ENCODE measurements at places on chromosomes 7 and 10. TPM values are rescaled to one million over a fixed set of nuclear protein-coding genes. Genes with fewer than 3 reads are reported as not detected.

GRCh38 chr7:117961235-117961634, 88.0 kb upstream of the CTTNBP2 start:
- DNase-seq, result no peak

DNA sequence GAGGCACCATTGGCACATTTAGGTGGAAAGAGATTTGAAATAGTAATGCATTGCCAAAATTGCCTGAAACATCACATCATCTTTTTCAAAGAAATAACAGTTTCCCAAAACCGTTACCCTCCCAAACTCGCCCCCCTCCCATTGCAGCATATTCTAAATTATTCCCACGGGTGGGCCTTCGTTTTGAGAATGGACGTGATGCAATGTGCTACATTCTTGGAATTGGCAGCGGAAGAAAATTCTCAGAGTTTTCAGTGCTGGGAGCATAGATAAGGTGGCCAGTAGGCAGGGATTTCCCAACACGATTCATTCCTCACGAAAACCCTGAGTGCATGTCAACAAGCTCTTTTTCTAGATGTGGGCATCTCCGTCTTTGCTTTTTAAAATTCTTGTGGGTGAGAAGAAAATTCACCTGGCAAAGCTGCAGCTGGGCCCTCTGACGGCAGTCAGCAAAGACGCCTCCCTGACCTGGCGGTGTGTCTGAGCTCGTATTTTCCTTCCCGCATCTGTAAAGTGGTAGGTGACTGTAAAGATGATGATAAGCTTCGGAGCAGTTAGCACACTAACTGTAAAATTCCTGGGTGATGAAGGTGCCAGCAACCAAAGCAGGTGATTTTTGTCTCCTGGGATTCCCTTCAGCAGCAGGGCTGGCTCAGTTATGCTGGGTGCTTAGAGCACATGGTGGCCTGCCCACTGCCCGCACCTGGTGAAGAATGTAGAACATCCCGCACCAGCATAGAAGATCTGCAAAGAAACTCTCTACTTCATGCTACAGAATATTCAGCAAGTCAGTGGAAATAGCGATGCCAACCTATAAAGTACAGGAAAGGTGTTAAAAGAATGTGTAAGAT, 141.9 kb upstream of the KLF6 start:
- no peak for DNase-seq

PAX4 gene
- not detected for total RNA-seq

GRCh38 chr7:32428546-32428945, 61.6 kb downstream of the LSM5 start:
- no peak for DNase-seq

ASCC1 gene
- 29.3 TPM for total RNA-seq

DNA sequence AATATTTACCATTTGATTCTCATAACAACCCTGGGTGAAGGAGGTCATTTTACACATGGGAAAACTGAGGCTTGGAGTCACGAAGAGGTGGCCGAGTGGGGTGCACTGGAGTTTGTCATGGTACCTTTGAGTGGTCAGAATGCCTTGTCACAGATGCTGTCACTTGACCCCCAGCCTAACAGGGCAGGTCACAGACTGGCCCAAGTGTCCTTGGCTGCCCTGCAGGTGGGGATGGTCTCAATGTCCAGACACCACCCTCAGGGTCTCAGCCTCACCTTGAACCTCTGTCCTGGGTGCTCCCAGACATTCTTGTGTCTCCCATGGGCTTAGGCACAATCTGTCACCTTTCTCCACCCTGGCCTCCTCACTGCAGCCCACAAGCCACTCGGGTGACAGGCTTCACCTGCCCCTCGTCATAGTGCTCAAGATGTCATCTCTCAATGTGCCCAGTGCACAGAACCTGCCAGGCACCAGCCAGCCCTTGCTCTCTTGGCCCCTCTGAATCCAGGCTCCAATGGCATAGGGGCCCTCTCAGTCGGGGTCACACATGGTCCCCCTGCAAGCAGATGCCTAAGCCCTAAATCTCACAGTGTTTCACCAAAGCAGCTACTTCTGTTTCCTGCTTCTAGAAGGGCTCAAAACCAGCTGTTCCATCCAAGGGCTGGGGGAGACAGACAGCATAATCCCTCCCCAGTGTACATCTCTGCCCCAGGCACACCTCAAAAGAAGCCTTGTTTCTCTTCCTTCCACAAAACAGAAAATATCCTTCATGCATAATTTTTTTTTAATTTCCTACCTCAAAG, 76.8 kb upstream of the NANOS1 start:
- DNase-seq, result no peak

- no peak for DNase-seq
These were observed 21.5 kb upstream of the AKR1C1 start for GRCh38 chr10:4941540-4942330.

GRCh38 chr7:155705623-155706360, 61.3 kb downstream of the RBM33 start:
- DNase-seq, result no peak

DNA sequence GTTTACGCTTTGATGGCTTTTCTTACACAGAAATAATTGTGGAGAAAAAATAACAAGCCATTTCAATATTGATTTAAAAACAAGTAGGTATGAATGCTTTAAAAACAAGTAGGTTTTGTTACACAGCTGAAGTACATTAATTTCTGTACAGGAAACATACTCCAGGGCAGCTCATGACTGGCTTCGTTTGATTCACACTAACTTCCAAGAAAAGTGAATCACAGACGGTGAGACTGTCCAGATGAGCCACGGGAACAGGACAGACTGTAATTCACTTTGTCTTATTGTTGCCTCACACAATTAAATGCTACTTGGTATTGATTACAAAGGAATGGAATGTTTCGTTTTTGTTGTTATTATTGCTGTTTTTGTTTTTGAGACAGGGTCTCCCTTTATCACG, 26.6 kb upstream of the SNX10 start:
- DNase-seq, result no peak

GRCh38 chr10:49080071-49080470, 35.3 kb downstream of the VSTM4 start:
- DNase-seq, result no peak

DNA sequence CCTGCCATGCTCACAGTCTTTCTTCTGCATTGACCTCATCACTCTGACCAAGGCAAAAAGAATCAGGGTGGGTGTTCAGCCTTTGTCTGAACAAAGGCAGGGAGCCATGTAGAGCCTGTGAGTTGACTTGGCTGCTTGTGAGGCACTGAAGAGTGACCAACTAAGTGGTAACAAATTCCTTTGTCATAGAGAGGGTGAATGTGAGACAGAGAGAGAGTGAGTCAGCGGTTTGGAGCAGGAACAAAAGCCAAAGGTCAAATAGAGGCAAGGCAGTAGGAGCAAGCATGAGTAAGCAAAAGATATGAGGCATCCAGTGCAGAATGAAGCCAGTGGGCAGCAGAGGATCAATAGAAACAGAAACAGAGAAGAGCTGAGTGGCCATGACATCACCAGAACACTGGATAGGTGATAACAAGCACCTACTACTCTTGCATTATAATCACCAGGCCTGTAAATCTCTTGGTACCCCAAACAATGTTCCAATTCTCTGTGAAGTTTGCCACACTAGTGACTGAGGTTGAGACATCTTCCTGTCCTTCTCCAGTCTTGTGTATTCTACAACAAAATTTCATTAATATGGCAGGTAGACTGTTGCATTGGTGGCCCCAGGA, 116.2 kb upstream of the LAMB4 start:
- DNase-seq, result no peak

- no peak for DNase-seq
These were observed 799 bp downstream of the INTS1 start for GRCh38 chr7:1503390-1503789.

SPDYE11 gene
- total RNA-seq, result not detected

- no peak for DNase-seq
These were observed 2.5 kb downstream of the SAP25 start for GRCh38 chr7:100570954-100571828.

- DNase-seq, result no peak
These were observed 92.8 kb downstream of the ALOX5 start for GRCh38 chr10:45466784-45467183.

DNA sequence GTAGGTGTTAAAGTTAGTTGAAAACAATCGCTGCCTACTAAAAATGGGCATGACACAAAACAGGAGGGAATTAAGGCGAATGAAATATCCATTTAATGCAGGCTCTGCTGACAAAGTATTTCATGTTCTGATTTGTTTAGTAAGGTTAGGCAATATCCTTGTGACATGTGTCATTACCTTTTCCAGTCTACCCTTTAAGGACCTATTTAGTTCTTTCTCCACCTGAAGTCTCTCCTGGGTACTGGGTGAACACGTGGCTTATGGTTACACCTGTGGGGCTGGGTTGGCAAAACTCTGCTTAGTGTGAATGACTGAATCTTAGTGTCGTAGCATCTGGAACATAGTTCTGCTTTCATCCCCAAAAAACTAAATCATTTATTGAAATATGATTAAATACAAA, 313.5 kb downstream of the CCDC3 start:
- DNase-seq, result no peak

GRCh38 chr10:114782666-114783065, 38.9 kb upstream of the FHIP2A start:
- DNase-seq, result no peak

MRC1 gene
- 0.18 TPM for total RNA-seq

C7orf33 gene
- not detected for total RNA-seq

DNA sequence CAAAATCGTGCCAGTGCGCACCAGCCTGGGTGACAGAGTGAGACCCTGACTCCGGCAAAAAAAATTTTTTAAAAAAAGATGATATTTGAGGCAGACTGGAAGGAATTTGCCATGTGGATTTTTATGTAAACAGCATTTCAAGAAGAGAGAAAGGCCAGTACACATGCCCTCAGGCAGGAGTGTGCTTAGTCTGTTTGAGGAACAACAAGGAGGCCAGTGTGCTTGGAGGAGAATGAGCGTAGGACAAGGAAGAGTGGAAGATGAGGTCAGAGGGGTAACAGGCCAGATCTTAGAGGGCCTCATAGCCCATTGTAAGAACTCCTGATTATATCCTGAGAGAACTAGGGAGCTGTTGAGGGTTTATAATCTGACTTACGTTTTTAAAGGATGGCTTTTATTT, 17.2 kb upstream of the STRIP2 start:
- no peak for DNase-seq

HELLS gene
- 10.2 TPM for total RNA-seq

DNA sequence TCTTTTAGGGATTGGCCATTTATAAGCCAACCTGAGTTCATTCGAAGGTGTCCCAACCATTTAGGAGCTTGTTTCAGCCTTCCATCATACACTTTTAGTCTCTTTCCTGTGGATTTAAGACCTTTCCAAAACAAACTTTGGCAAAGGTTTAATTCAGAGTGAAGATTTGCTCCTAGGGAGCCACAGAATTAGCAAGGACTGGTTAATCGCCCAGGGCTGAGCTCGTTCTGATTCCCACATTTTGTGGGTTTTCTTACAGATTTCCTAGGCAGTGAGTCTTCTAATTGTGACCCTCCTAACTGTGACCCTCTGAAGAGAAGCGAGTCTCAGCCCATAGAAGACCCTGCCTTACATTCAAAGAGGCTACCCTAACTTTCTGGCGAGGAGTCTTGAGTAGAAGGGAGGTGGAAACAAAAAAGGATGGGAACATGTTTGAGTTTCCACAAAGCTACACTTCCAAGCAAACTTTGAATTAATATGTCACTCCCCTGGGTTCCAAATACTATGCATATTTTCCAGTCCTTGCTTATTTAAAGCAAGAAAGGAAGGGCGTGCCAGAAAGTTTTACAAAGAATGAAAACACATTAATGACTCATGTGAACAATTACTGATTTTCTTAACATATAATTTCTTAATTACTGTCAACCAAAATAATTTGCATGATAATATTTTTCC, 118.3 kb downstream of the ARID5B start:
- no peak for DNase-seq

GRCh38 chr7:30330134-30331111, 46.0 kb downstream of the ZNRF2 start:
- peak; percentile 77 for DNase-seq

ARF5 gene
- total RNA-seq, result 102 TPM

DNA sequence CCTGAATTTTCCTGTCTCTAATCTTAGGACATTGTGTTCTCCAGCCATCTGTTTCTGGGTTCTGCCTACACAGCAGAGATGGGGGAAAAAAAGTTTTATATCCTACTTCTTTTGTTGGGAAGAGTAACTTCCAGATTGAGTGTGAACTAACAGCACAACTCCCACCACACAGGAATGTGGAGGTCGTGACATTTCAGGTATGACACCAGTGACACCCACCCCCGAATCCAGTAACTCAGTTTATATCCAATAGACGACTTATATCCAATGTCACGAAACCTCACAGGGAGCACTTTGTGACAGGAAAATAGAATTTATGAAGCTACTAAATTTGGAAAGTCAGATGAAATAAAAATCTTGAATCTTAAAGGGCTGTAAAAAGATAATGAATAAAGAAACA, 211.9 kb upstream of the GRM3 start:
- no peak for DNase-seq

DNA sequence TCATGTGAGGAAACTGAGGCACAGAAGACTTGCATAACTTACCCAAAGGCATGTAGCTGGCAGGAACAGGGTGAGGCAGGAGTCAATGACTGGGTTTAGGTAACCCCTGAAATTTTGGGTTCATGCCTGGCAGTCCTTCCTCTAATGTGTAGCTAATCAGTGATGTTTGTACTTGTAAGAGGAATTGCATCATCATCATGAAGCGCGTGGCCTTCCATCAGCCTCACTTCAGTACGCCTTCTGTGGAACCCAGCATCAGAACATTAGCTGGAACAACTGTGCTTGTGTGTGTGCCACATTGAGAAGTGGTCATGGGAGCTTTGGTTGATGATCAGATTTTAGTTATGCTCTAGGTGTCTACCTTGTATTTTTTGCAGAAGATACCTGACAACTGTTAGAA, 18.2 kb upstream of the STMP1 start:
- no peak for DNase-seq

DNA sequence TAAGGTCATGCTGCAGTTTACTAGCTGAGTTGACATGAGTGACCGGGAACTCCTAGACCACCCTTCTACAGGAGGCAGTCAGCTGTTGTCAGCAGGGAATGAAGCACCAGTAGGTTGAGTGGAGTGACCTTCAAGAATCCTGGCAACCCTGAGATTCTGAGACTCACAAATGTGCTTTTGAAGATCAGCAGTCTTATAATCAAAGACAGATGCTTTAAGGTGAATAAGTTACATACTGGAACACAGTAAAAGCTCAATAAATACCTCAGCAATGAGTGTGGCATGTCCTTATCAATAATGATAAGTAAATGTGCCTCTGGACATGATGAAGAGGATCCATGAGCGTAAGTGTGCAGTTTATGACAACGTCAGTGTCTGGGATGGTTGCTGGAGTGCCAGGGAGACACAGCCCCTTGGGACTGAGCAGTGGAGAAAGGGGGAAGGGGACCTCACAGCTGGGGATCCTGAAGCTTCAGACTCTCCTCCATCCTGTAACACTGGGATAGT, 11.9 kb upstream of the OR6V1 start:
- no peak for DNase-seq

GRCh38 chr10:100715445-100716385, 29.7 kb upstream of the PAX2 start:
- DNase-seq, result no peak

FAM180A gene
- not detected for total RNA-seq

DNA sequence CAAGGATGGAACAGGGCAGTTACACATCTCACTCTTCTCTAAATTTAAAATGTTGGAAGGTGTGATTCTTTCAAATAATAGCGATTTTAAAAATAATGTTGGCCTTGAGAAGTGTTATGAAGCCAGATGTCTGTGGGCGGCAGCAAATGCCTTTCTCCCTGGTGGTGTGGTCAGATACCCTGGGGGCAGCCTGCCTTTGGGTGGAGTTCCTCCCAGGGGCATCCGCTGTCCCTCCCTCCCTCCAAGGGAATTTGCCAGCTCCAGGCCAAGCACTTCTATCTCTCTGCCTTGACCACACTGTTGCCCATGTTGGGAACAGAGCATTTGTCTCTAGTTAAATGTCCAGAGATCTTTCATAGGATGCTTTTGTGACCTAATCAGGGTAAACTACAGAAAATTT, 121.4 kb downstream of the POU6F2 start:
- DNase-seq, result no peak

- no peak for DNase-seq
These were observed 65.7 kb downstream of the GTF2IRD1 start for GRCh38 chr7:74519395-74519794.
